ENCODE measurements at places on chromosomes 6 and 20.

GRCh38 chr6:33902457-33902853 is 98.7 kb upstream of the MLN start:
- no peak for DNase-seq

- no peak for DNase-seq
Observed at GRCh38 chr20:37986873-37987601, 46.2 kb downstream of the TTI1 start.

GRCh38 chr20:58464838-58465237 is 50.4 kb downstream of the APCDD1L start:
- no peak for DNase-seq

DNA sequence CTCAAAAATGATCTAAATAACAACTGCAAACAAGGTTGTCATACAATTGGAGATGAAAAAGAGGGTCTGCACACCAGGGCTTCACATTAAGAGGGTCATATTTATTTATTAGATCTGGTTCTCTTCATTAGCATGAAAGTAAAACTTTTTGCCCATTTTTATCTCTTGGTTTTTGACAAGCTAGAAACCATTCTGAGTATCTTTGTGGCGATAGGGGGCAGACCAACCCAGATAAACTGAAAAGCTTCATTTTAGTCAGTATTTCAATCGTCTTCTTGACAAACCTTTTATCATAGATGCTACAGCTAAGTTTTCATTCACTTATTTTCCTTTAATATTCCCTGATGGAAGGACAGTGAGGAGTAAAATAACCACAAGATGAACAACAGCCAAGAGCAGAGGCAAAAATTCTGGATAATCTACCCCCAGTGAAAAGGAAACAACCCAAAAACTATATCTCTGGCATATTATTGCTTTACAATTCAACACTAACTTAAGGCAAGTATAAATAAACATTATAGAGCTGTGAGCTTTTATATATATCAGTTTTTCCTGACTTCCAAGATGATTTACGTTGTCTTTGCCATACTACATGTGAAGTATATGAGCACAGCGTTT is 45.2 kb downstream of the THEMIS start:
- DNase-seq = peak; percentile 20

DNA sequence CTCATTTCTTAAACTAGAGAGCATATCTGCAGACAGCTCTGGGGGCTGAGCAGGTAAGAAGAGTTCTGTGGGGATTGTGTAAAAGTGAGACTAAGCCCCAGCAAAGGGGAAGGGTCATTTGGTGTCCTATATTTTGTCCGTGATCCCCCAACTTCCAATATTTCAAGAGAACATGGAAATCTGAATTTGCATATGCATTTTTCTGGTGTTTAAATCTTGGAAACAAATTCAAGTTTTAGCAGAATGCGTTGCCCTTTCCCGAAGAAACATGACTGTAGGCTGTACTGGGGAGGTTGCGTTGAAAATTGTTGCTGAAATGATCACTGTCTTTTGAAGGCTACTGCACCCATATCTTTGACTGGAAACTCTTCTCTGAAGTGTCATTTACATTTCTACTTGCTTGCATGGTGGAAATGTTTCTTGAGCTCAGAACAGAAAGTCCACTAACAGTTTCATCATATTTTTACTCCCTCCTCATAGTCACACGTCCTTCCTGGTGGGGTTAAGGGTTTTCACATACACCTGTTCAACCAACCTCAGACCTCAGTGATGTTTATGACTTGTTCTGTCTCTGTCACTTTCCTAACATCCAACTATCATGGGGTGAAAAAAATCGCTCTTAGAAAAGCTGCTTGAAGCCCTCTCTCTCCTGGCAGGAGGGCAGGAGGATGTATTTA is 140.3 kb downstream of the BCAS1 start:
- no peak for DNase-seq

- peak; percentile 67 for DNase-seq
Observed at GRCh38 chr6:28269492-28269891, 2.5 kb downstream of the ZSCAN26 start.

DNA sequence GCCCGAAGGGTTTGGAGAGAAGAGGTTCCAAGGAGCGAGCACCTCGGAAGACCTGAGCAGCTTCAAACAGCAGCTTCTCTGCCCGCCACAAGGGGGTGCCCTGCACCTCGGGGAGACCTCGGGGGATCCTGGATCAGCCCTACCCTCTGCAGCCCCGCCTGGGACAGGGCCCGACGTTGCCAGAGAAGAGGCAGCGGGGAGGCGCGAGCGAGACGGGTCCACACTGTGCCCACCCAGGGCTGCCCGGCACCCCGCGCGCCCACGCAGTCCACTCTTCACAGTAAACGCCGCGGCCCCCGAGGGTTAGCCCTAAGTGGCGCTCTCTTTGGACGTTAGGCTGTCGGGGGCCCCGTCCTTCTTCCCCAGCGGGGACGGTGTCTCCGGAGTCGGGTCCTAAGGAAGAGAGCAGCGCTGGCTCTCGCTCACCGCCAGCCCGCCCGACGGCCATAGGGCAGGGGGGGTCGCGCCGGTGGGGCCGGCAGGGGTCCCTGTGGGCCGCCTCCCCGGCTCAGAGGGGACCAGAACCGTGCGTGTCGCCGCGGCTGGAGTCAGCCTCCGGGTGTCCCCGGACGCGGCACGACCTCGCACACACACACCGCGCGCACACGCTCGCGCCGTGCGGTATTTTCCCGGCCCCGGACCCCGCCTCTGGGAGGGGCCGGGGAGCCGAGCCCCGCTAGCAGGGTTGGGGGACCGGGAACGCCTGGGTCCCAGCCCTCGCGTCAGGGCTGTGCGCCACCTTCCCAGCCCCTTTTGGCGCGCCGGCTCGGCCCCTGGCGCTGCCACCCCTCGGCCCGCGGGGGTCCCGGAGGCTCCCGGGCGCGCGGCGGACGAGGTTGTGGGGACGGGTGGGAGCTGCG is 929 bp downstream of the CDH22 start:
- peak; percentile 14 for DNase-seq

DNA sequence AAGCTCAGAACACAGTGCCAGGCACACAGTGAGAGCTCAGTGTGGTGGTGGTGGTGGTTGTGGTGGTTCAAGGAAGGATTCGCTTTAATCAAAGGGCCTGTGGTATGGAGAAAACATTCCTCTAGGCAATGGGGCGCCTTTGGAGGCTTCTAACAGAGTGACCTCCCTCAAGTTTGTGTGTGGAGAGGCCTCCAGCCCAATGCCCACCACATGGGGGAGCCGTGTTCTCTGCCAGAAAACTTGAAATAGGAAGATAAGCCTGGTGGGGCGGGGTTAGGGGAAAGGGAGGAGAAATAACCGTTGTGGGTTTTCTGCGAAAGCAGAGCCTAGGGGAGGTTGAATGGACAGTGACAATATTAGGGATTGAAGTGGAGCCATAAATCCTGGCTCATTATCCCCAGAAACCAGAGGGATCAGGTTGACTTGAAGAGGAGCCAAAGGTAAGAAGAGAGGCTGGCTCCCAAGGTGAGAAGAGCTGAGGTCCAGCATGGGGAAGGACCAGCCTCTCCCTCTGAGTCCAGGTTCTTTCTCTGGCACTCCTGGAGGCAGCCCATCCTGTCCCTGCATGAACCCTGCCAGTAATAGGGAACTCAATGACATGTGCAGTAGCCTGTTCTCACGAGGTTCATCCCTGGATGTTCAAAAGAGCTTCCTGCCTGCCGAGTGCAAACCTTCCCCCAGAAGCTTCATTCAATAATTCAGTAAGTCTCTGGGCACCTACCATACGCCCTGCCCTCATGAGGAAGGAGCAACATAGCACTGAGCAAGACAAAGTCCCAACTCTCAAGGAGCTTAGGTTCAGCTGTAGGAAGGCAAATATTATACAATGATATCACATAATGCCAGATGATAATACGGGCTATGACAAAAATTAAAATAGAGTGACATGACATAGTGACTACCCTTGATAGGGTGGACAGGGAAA is 51.4 kb downstream of the TGM2 start:
- DNase-seq = no peak

DNA sequence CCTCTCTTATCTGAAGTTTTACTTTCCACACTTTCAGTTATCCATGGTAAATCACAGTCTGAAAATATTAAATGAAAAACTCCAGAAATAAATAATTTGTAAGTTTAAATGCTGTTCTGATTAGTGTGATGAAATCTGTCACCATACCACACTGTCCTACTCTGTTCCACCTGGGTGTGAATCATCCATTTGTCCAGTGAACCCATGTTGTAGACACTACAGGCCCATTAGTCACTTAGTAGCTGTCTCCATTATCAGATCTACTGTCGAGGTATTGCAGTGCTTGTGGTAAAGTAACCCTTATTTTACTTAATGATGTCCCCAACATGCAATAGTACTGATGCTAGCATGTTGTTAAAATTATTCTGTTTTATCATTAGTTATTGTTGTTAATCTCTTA is 29.2 kb upstream of the MMS22L start:
- DNase-seq = no peak

DNA sequence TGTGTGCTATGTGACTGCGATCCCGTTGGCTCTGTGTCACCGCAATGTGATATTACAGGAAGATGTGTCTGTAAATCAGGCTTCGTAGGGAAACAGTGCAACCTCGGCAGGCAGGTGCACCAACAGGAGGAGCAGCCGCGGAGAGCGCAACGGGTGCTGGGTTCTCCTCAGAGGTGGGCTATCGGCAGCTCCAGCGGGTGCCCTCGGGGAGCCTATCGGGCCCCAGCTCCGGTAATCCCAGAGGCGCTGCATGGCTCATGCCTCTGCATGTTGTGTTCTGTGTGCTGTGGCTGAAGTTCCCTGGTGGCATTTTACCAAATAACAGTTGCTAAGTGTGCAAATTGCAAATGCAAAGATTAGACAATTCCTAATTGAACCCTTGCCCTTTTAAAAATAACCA is 409.9 kb downstream of the LAMA2 start:
- no peak for DNase-seq

GRCh38 chr20:56447227-56447626 is 21.2 kb upstream of the RTF2 start:
- no peak for DNase-seq

GRCh38 chr20:1784586-1784985 is 110.6 kb upstream of the SIRPA start:
- DNase-seq = no peak

- DNase-seq = peak; percentile 11
Observed at GRCh38 chr6:80094017-80094416, 12.5 kb upstream of the BCKDHB start.

- no peak for DNase-seq
Observed at GRCh38 chr6:158066136-158066781, 84.6 kb downstream of the SYNJ2 start.

DNA sequence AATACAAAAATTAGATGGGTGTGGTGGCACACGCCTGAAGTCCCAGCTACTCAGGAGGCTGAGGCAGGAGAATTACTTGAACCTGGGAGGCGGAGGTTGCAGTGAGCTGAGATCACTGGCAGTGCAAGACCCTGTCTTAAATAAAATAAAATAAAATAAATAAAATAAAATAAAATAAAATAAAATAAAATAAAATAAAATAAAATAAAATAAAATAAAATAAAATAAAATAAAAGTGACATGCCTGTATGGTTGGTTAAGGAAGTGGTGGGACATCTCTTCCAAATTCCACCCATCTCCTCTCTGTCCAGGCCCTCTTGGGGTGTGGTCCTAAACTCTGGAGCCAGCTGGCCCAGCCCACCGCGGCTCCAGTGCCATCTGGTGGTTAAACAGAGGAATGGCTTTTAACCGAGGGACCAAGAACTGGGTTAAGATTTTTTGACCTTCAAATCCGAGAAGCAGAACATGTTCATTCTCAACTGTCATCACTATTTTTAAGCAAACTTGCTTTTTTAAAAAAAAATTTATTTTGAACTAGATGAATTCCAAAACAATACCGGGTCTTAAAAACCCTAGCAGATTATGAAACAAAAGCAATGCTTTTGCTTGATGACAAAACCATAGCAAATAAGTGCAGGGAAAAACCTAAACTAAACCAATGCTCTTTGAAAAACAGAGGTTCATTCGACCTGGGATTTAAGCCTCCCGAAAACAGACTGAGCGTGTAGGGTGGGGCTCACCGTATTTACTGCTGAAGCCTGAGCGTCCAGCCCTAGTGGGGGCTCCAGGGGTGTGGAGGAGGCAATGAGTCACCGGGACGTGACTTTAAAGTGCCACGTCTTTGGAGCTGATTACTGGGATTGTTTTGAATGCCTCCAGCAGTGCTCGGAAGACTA is 68.8 kb downstream of the CDC5L start:
- DNase-seq = peak; percentile 35

- DNase-seq = no peak
Observed at GRCh38 chr20:58875111-58875510, 22.6 kb downstream of the GNAS start.

DNA sequence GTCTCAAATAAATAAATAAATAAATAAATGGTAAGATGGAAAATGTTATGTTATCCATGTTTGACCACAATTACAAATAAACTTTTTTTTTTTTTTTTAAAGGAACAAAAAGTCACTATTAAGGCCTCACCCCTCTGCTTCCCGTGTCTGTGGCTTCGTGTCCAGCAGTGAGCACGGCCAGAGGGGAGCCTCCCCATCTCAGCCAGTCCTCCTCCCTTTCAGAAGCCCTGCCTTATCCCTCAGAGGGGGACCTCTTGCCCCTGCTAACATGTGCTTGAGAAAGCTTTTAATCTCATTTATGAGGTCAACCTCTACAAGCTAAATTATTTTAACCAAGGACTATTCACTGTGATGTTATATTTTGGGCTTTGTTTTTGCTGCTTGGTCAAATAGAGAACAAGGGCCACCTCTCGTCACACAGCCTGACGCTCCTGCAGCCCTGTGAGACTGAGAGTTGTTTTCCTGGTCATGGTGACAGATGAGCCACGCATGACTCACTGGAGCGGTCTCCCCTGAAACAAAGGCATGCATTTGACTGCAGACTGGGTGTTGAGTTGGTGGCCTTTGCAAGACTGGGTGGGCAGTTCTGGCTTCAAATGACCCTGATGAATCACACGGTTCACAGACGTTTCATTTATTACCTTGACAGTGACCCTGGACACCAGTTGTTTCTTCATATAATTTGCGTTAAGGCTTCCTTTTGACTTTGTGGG is 131.8 kb downstream of the TIAM2 start:
- peak; percentile 51 for DNase-seq

DNA sequence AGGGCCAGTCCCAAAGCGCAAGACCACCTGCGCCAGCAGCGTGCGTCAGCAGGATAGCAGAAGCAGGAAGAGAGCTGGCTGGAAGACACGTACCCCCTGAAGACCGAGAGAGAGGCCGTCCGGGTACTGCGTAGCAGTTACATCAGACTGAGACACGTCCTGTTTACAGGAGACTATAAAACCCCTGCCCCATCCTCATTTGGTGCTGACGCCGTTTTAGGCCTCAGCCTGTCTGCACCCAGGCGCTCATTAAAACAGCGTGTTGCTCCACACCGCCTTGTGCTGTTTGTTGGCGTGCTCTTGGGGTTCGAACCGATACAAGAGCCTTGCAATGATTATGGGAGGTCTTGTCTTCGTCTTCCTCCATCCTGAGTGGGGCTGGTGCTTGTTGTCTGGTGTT is 31.8 kb upstream of the ULBP3 start:
- no peak for DNase-seq

- no peak for DNase-seq
Observed at GRCh38 chr6:56172144-56172543, 75.2 kb downstream of the COL21A1 start.
